ENCODE measurements at places on chromosomes 6 and 20.

- no peak for DNase-seq
These were observed 161.3 kb downstream of the MEI4 start for GRCh38 chr6:77814119-77814518.

GRCh38 chr6:148874698-148875293, 128.0 kb downstream of the UST start:
- DNase-seq = no peak

DNA sequence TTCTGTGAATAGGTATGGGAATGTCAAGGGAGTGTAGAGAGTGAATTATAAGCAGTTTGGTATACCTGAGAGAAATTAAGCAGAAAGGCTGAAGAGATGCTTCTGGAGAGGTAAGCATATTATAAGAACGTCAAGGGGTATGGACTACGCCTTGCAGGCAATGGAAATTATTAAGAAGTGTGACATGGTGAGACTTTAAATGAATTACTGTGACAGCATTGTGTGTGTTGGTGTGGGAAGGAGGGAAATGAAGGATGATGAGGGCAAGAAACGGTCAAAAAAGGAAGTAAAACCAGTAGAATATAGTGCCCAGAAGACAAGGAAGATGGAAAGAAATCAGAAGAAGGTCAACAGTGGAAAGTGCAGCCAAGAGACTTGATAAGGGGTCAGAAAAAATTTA, 5.9 kb downstream of the KHDRBS2 start:
- no peak for DNase-seq

DNA sequence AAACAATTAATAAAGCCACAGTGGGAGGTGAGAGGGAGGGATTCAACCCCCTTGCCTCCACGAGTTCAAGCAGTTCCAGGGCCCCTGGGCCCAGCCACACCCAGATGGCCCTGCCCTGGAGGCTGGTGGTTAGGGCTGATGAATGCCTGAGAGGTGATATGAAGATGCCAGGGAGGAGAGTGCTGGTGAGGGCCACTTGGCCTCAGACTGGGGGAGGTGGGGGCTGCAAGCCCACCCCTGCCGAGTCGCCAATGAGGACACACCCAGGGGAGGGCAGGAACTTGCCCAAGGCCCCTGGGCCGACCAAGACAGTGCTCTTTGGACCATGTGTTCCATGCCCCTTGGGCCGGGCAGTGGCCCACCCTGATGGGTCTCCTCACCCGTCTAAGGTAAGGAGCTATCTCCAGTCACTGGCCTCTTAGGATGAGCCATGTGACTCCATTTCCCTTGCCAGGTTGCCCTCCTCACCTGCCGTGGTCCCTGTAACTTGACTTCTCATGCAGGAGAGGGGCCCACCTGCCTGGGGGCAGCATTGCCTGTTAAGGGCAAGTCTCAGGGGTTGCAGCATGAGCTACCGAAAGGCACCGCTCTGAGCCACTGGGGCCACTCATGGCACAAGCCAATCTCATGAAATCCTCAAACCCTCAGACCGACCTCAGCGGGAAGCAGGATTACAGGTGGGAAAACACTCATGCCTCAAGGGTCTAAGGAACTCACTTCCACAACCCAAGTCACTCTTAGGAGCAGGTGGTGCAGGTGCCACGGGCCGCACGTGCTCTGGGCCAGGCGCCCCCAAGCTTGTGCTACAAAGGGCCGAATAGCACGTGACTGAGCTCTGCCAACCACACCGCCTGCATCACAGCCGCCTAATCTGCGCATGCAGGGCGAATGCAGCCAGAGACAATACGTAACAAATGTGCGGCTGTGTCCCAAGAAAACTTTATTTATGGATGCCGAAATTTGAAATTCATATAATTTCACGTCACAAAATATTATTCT, 147.4 kb upstream of the MLN start:
- DNase-seq = no peak

GRCh38 chr6:164007881-164008280, 593.4 kb downstream of the QKI start:
- no peak for DNase-seq

DNA sequence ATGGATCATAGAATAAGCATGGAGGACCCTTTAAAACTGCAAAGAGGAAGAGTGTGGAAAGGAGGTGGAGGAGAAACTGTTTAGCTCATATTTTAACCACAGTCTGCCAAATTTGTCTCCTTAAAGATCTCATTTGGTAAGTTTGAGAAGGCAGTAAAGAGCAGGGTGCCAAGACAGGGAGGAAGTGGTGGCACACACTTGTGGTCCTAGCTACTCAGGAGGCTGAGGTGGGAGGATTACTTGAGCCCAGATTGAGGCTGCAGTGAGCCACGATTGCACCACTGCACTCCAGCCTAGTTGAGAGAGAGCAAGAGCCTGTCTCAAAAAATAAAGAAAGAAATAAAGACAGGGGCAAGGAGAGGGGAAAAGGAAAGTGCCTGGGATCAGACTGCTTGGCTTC, 16.8 kb upstream of the DCBLD1 start:
- no peak for DNase-seq

DNA sequence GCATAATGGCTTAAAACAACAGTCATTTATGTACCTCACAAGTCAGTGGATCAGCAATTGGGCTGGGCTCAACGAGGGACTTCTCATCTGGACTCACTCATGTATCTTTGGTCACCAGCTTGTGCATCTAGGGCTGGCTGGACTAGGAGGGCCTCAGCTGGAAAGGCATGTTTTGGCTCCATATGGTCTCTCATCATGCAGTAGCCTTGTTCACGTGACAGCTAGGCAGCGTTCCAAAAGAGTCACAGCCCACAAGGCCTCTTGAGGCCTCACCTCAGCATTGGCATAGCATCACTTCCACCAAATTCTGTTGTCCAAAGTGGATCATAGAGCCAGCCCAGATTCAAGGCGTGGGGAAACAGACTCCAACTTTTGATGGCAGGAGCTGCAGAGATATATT, 110.1 kb downstream of the MAFB start:
- DNase-seq = no peak

DNA sequence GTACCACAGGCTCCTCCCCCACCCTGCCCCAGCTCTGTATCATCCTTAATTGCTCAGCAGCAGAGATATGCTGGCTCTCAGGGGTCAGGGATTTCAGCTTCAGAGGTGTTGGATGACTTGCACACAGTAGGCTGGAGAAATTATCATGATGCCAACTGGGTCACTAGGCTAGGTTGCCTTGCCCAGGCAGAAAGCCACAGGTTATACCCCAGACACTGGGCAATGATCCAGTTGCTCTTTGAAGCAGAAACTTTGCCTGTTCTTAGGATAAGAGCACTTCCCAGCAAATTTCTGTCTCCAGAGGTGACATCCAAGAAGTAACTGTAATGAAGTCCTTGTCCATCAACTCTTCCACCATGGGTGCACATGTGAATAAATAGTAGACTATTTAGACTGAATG, 38.3 kb upstream of the SCML4 start:
- DNase-seq = no peak

DNA sequence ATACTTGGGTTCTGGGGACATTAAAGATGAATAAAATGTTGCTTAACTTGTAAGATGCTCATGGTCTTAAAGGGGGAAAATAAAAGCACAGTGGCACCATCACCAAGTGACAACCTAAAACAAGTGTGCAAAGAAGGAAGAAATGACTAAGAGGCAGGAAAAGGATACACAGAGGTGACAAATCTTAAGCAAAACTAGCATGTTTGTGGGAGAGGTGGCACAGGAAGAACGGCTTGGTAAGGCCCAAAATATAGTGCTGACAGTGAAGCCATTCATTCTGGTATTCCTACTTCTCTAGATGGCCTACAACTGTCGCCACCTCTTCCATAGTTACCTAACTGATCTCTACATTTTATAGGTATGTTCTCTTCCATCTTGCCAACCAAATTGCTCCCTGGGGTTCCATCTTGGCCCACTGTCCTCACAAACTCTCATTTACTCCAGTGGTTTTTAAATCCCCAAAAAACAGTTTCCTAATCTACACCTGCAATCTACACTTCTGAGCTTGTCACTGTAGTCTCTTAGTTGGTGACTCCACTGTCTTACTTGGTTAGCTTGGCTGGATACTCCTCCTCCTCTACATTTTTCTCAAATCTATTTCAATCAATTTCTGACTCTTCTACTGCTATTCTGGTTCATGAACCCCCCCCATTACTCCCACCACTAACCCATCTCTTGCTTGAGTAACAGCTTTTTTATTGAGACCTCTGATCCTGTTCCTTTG, 33.5 kb downstream of the FAM8A1 start:
- no peak for DNase-seq

DNA sequence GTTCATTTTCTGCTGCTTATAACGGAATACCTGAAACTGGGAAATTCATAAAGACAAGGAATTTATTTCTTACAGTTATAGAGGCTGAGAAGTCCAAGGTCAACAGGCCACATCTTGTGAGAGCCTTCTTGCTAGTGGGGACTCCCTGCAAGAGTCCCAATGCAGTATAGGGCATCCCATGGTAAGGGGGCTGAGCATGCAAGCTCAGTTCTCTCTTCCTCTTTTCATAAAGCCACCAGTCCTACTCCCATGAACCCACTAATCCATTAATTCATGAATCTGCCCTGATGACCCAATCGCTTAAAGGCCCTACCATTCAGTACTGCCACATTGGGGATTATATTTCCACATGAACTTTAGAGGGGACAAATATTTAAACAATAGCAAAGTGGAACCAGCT, 26.5 kb downstream of the CYB5R4 start:
- no peak for DNase-seq

DNA sequence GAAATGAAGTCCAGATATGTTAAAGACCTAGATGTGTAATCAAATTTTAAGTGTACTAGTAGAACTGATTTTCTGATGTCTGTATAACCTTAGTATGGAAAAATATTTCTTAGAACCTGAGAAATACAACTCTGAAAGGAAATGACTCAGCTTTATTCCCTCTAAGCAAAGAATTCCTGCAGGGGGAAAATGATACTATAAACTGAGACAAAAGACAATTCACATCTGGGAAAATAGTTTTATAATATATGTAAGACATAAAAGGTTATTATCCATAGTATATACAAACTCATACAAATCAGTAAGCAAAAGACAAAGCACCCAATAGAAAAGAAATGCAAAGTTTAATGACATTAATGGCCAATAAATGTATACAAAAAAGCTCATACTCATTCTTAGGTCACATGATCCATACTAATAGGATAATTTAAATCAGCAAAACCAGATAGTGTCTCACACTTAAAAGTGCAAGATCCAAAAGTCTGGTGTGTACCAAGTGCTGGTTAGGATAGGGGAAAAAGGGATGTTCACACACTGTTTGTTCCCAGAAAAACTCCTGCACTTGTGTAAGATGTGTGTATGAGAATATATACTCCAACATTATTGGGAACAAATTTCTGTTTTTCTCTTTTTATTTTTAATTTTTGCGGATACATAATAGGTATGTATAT, 22.6 kb downstream of the RNF217 start:
- no peak for DNase-seq

GRCh38 chr6:26271668-26272024, 93.4 kb upstream of the BTN3A2 start:
- DNase-seq = no peak

- DNase-seq = no peak
These were observed 120.1 kb downstream of the MAP3K5 start for GRCh38 chr6:136672144-136672543.

Data from activated naive CD4-positive, alpha-beta T cell (primary cell).